Esophagus mucosa (tissue), 1 donor: ENCODE measurements at places on chromosomes 2 and 18. TPM values are rescaled to one million over a fixed set of nuclear protein-coding genes. Genes with fewer than 3 reads are reported as not detected.

GRCh38 chr2:237196866-237197618, 111.4 kb downstream of the COPS8 start:
- ATAC-seq, result no peak

GRCh38 chr2:12856934-12857601, 140.3 kb downstream of the TRIB2 start:
- ATAC-seq, result peak; percentile 32

DNA sequence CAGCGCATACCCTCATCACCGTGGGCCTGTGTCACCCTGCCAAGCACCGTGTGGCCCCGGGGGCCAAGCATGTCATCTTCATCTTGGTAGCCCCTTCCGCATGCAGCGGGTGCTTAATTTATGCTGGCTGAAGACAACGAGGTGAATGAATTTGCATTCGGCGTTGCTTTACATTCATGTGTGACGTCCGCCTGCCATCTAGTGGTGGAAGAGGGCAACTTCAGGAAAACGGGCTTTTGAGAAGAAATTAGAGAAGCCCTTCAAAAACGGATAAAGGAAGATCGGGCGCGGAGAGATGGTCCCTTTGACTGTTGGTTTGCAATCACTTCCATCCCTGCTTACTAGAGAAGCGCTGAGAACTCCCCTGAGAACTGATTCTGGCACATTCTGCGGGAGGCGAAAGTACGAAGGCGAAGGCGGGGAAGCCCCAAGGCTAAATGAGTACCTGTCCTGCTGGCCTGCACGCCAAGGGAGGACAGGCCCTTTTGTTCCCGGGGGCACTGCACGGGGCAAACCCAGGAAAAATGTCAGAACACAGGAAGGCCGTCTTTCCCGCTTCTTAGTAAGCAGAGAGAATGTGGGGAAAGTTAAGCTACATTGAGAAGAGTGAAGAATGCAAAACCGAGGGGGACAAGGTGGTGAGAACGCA, 145.9 kb downstream of the ZNF516 start:
- peak; percentile 48 for ATAC-seq

DNA sequence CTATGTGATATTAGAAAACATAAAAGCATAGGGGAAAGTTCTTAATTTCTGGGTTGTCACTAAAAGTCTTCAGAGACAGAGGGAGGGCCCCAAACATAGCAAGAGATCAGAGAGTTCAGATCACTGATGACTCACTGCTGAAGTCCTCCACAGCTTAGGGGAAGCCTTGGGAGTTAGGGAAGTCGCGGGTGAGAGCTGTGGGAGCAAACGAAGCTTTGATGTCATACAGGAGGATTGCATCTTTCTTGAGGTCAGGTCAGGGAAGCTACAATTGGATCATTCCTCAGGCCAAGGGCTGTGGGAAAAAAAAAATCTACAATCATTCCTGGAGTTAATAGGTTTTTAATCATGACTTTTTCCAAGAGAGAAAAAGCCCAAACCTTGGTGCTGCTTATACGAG, 96.2 kb downstream of the COPS8 start:
- ATAC-seq, result no peak

DNA sequence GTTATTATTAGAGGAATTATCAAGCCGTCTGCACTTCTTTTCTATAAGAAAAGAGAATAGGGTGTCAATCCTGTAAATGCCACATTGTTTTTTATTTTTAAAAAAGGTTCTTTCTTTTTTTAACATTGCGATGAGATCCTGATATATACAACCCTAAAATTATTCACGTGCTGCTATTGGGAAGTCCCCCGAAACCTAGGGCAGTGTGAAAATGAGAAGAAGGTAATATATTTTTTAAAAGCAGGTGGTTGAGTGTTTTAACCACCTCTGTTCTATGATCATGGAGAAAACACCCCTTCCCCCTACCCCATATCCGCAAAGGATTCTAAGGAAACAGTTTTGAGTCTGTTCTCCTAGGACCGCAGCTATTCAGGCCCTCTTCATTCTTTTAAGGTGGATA, 94.5 kb upstream of the KLHL14 start:
- ATAC-seq, result no peak

GPR75 gene
- total RNA-seq, result 1.5 TPM

MOGAT1 gene
- total RNA-seq, result not detected

LOXHD1 gene
- total RNA-seq, result 0.12 TPM
